Kidney tubule cell (primary cell): ENCODE measurements at places on chromosomes 3 and 15.

DNA sequence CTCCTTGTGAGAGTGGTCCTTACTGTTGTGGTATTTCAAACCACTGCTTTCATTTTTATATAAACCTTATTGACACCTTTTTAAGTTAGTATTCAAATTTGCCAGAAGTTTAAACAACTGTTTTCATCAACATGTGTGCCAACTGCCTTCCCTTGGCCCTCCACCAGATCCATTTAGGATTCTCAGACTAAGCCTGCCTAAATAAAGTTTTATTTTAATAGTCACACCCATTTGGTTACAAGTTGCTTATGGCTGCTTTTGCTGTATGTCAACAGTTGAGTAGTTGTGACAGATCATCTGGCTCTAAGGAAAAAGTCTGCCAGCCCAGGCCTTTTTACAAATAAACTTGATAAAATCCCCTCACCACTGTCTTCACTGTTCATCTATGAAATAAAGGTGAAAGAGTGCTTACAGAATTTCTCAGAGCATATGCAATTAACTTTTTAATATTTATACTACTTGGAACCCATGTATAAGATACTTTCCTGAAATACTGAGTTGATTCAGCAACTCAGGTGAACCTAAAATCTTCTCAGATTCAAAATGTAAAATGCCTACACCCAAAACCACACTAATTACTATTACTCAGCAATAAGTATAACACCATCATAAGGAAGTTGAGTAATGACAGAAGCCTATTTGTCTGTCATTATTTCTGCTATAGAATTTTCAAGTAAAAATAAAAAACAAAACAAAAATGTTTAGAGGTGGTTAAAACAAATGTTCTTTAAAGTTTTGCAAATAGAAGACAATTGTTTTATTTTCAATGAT, 35.1 kb downstream of the PEAK1 start:
- no peak for DNase-seq

- DNase-seq = no peak
Measured at GRCh38 chr3:142149673-142149992, 289 bp upstream of the TFDP2 start.

- DNase-seq = no peak
Measured at GRCh38 chr3:110193074-110193473, 855.7 kb upstream of the DPPA4 start.

DNA sequence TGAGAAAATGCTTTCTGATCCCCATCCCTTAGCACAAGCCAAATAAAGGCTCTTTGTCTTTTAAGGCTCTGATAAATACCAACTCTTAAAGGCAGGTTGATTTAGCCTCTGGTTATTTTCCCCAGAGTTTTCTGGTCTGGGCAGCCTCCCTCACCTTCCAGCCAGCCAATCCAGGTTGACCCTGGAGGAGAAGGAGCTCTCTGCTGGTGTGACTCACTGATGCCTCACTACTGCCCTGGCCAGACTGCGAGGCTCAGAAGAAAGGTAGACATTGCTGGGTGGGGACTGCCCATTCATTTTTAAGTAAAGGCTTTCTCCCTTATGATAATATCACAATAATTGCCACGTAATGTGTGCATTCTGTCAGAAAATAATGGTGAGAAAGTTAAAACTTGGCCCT, 37.1 kb downstream of the SLCO3A1 start:
- peak; percentile 85 for DNase-seq

- DNase-seq = no peak
Measured at GRCh38 chr3:98565237-98565643, 28.2 kb downstream of the CPOX start.

DNA sequence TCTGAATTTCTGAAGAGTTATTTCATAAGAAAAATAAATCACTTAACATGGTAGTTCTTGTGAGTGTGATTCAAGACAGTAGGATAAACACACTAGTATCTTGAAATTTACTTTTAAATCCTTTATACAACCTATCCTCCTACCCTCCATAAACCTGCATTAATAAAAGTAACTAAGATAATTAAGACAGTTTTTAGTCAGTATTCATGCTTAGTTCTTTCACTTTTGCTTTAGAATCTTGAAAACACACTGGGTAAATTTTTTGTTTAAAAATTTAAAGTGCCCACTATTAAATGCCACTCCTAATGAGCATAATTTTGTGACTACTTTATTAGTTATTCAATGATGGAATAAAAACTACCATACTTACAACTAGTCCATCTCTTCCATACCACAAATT, 28.8 kb downstream of the GOLIM4 start:
- no peak for DNase-seq
